Calu3 (cell line): ENCODE measurements at places on chromosomes 7 and 10. TPM values are rescaled to one million over a fixed set of nuclear protein-coding genes. Genes with fewer than 3 reads are reported as not detected.

DNA sequence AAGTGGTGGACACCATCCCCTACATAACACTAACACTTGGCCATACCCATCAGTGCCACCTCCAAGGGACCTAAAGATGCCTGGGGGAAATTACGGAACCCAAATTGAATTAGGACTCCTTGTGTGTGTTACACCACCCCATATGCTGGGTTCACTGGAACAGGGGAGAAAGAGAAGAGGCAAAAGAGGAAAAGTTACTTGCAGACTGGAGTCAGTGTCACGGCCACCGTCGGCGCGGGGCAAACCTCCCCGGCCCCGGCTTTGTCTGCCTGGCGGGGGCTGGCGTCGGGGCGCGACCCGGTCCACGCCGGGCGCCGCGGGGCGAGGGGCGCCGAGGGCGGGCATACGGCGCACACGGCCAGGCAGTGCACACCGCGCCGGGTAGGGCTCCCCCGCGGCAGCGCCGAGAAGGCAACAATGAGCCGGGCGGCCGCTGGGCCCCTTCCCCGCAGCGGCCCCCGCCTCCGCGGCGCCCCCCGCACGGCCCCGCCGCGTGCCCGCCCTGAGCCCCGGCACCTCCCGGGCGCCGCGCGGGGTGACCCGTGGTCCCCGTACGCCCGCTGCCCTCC, 171.1 kb downstream of the FAM107B start:
- no peak for DNase-seq

DNA sequence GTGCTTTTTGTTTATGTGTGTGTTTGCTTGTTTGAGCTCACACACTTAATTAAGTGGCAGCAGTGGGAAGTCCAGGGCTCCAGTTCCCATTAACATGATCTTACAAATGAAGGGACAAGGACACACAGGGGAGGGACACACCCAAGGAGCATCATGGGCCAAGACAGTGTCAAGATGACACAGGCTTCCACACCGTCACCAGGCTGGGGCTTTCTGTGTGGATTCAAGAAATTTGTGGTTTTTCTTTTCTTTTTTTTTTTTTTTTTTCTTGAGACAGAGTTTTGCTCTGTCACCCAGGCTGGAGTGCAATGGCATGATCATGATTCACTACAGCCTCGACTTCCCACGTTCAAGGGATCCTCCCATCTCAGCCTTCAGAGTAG, 173.6 kb downstream of the KIAA1217 start:
- no peak for DNase-seq

DNA sequence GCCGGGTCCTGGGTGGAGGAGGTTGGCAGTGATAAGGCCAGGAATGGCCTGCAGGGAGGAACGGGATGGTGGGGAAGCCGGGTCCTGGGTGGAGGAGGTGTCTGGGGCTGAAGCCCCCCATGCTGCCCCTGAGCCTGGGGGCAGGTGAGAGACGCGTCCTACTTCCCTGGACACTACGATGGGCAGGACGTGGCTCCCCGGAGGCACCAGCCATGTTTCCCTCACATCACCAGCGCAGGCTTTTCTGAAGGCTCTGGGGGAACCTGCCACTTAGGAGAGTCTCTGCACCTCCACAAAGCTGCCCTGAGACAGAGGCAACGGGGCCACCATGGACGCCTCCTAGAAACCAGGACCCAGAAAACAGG, 324.8 kb downstream of the DNAJB6 start:
- DNase-seq: no peak

- no peak for DNase-seq
Measured at GRCh38 chr7:48245751-48246472, 74.7 kb downstream of the ABCA13 start.

DNA sequence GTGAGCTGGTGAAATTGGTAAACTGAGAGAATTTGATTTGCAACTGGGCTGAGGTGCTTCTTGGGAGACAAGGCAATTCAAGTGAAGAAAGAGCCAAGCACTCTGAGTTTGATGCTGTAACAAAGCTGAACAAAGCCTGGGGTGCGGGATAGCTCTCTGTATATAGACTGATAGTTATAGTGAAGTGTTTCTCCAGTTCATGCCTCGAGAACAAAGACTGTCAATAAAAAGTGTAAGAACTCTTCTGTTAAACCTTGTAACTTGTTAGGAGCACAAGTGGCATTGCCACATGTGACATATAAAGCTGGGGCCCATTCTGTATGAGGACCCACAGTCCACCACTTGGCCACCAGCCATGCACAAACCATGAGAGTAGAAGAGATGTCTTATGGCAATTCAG, 11.3 kb upstream of the PNPLA8 start:
- no peak for DNase-seq

GRCh38 chr7:117269417-117269816, 53.4 kb downstream of the WNT2 start:
- no peak for DNase-seq

The IKZF1 gene
- total RNA-seq: 0.24 and 0.28 TPM in 2 replicates

The FAM25A gene
- not detected in 2 replicates for total RNA-seq
